ENCODE measurements at places on chromosomes 13 and 19.
A peak's percentile ranks its signal among the peaks of the same experiment; 100 is the strongest.

GRCh38 chr19:33468361-33469170 lies 53.0 kb downstream of the PEPD start:
- no peak for DNase-seq

DNA sequence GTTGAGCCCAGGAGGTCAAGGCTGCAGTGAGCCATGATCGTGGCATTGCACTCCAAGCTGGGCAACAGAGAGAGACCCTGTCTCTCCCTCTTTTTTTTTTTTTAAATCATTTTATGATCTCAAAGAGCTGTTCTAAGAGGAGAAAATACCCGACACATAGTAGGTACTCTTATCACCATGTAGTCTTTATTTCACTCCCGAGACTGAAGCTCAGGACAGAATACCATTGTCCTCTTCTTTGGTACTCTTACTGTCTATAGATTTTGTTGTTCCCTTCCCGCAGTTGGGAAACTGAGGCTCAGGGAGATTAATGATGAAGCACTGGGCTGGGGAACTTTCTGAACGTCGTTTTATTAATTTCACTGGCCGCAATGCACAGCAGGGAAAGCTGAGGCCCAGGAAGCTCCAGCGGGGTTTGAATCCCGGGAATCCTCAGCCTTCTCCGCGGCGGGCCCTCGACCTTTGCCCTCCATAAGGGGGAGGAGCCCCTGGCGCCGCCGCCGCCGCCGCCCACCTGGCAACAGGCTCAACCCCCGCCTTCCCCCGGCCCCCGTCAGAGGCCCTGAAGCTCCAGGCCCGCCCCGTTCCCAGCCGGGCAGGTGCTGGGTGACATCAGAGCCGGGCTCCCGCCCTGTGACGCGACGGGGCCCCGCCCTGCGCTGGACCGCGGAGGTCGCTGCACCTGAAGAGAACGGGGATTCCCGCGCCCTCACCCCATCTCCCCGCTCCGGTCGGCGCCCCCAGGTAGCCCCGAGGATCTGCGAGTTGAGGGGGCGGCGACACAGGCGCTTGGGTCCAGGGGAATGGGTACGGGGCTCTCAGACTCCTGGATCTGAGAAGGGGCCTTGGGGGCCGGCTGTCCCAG lies 1.6 kb downstream of the MYH14 start:
- DNase-seq, result no peak

GRCh38 chr19:4557971-4558941 lies 1.2 kb downstream of the SEMA6B start:
- peak; percentile 15 for DNase-seq

GRCh38 chr19:6602729-6603114 lies 11.8 kb upstream of the CD70 start:
- no peak for DNase-seq

DNA sequence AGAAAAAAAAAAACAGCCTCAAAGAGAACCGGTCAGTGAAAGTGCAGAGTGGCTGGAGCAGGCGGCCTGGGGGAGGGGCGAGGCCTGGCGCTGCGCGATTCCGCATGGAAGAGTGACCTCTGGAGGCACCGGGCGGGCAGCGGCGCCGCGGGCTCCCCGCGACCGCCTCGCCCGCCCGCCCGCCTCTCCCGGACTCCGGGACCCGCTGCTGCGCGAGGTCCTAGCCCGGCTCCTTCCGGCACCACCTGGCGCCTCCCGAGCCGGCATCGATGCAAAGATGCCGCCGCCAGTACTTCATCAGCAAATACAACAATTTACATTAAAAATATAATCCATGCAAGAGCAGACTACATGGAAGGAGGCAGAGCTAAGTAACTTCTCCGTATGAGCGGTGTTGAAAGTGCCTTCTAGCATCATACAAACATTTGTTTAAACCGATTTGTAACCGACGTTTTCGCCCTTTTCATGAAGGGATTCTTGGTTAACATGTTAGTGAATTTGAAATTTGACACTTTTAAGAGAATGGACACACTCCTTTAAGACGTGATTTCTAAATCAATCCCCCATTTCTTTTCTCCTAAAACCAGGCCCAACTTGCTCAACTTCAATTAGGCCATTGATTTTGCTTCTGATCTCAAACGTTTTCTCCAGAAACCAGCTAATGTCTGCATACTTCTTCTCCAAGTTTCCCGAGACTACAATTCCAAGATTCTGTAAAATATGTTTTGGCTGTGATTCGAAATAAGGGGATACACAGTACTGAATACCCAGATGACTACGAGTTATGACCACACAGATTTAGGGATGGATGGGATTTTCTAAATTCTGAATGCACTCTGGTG lies 2.1 kb downstream of the EFNB2 start:
- DNase-seq, result no peak

DNA sequence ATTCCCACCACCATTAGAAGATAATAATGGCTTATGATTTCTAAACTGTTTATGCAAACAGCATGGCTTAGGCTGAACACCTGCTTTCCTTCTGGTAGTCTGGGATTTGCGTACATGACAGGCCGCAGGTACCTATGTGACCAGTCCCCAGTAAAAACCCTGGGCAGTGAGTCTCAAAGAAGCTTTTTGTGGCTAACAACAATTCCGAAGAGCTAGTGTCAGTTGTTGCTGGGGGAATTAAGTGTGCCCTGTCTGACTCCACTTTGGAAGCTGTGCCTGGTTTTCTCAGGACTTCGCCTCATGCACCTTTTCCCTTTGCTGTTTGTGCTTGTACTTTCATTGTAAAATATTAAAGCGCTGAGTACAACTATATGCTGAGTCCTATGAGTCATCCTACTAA lies 250.2 kb upstream of the MIR17HG start:
- DNase-seq, result no peak

DNA sequence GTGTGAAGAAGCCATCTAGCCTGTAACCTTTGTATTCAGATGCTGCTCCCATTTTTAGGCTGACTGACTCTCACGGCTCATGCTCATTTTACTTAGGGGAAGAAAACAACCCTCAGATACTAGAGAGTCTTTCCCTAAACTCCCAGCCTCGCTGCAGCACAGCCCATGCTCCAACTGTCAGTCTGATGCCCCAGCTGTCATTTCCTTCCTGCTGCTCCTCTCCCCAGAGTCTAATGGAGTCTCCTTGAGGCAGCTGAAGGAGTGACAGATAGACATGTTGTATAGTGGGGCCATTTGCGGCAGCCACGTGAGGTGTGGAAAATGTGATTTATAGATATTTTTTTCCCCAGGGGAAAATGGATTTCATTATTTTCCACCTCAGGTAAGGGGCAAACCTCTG lies 59.2 kb upstream of the OLFM4 start:
- DNase-seq, result no peak

DNA sequence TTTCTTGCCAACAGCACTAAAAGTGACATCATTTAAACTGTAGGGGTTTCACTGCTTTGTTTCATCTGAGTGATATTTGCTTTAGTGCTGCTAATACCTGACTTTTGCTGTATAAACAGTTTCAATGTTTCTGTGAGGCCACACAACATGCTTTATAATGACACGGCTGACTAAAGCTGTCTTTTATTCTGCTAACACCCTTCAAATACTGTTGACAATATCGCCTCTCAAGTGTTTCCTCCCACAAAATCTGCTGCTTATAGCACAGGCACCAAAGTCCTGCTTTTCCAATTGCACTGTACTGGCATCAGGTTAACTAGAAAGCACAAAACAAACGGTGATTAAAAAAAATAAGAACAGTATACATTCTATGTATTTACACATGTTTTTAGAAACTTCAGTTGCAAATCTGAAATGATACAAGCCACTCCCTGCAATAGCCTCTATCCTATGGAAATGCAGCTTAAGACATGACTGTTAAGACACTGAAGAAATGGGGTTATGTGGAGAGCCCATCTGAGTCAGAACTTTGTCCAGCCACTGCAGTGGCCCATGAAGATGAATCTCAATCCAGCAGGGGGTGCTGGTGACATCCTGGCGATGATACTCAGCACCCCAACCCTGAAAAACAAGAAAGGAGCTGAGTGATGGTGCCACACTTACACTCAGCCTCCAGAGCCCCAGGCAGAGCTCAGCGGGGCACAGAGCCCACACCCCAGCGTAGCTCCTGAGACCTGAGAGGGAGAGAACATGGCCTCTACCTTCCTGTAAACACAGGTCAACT lies 29.4 kb downstream of the RFXAP start:
- DNase-seq, result no peak

GRCh38 chr13:71721104-71721503 lies 145.9 kb downstream of the DACH1 start:
- DNase-seq, result no peak

DNA sequence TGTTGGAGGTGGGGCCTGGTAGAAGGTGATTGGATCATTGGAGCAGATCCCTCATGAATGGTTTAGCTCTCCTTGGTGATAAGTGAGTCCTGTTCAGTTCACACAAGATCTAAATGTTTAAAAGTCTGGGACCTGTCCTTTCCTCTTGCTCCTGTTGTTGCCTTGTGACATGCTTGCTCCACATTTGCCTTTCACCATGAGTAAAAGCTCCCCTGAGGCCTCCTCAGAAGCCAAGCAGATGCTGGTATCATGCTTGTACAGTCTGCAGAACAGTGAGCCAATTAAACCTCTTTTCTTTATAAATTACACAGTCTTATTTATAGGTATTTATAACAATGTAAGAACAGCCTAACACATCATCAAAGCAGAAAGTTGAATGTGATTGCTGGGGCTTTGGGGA lies 24.2 kb upstream of the RFC3 start:
- no peak for DNase-seq

- DNase-seq, result no peak
Observed at GRCh38 chr13:36418022-36418805, 14.1 kb upstream of the CCNA1 start.

DNA sequence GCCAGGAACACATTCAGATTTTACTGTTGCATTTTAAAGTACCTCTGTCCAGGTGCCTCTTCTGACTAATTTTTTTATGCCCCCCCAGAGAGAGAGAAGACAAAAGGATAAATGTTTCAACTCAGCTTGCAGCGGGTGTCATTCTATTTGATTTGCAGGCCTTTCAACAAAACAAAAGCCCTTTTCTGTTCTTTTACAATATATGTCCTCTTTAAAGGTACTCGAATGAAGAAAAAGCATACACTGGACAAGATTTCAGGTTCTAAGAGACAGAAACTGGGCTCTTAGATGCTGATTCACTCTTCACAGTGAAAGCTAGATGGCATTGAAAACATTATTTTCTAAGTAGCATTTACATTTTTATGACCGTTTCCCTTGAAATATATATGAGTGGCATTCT lies 2.9 kb upstream of the FRY start:
- no peak for DNase-seq

- DNase-seq, result no peak
Observed at GRCh38 chr13:104983601-104984000, 1551.9 kb downstream of the EFNB2 start.

- DNase-seq, result peak; percentile 44
Observed at GRCh38 chr19:50147462-50148423, 15.3 kb downstream of the IZUMO2 start.

GRCh38 chr13:105441051-105441750 lies 1094.3 kb downstream of the EFNB2 start:
- DNase-seq, result no peak

GRCh38 chr19:44753932-44754749 lies 5.6 kb downstream of the BCL3 start:
- peak; percentile 84 for DNase-seq

DNA sequence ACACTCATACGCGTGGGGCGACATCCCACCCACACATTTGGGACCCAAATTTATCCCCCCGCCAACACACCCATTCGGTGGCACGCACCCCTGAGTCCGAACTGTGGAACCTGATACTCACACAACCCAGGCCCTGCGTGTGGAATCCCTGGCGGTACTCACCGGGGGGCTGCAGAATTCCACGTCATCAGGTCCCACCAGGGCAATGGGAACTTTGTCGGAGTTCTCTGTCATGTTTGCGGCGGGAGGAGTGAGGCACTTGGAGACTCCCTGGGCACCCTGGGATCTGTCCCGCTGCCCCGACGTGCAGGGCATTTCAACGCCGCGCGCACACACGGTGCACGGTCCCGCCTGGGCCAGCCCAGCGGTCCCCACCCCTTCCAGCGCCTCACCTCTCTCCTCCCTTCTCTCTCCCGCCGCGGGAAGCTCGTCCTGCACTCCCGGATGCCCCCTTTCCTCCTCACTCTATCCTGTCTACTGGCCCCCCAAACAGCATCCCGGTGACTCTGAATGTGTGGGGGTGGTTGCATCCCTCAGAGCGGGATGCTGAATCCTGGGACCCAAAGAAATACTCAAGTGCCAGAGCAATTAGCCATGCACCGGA lies at the start of gene CNMD:
CNMD (minus strand) TSS at position 353 of the 604 bp plus-strand sequence; CDS start at position 234, 119 bp downstream.
- no peak for DNase-seq

DNA sequence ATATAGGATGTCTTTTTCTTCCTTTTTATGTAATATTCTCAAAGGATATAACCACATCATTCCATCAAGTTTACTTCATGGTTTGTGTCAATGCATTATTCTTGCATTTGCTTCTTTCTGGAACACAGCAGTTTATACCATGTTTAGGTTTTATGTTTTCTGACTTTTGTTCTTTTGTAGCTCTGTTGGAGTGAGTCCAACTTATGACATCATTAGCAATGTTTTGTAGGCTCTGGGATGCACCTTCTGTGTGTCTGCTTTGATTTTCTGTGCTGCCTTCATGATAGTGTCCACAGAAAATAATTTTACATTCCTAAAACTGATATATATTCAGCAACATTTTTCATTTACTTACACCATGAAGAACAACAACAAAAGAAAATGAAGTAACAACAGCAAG lies 68.9 kb downstream of the SHISA2 start:
- no peak for DNase-seq

GRCh38 chr19:49339301-49340068 lies 4.3 kb downstream of the CD37 start:
- no peak for DNase-seq

GRCh38 chr19:16338470-16339360 lies 14.1 kb downstream of the KLF2 start:
- peak; percentile 62 for DNase-seq

DNA sequence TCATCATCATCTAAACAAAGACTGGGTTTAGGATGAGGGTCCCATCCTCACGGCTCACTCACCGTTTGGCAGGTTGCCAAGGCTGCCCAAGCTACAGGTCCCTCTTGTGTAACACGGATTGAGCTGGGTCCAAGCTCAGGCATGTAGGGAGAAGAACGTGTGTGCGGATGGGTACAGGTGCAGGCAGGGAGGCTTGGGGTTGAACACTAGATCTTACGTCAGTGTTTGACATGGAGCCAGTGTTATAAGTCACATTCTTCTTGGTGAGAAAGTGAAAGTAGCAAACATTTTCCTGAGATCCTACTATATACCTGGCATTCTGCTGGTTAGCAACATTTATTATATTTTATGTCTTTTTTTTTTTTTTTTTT lies 136.8 kb upstream of the RNF113B start:
- DNase-seq, result no peak

DNA sequence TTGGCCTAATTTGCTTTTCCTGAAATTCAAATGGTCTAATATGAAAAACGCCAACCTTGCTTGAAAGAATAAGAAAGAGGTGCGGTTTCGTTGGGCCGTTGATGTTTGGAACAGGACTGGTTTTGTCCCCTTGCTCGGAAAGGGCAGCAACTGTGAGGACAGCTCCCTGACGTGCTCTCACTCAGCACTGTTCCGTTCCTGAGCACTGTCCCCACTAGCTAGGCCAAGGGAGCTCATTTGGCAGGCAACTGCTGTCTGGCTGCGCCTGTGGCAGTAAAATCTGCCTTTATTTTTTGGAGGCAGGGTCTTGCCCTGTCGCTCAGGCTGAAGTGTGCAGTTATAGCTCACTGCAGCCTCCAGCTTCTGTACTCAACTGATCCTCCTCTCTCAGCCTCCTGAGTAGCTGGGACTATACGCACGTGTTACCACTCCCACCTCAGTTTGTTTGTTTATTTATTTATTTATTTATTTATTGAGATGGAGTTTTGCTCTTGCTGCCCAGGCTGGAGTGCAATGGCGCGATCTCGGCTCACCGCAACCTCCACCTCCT lies 4.5 kb downstream of the LDLR start:
- DNase-seq, result no peak

Measured in stimulated activated CD8-positive, alpha-beta memory T cell treated with anti-CD3 and anti-CD28 coated beads, Interleukin-15, amount 100 ng/mL, for 48 hours (primary cell).